ENCODE measurements at places on chromosomes 5 and 9. TPM values are rescaled to one million over a fixed set of nuclear protein-coding genes. Genes with fewer than 3 reads are reported as not detected.

The MLANA gene
- not detected for total RNA-seq

The CD180 gene
- not detected for total RNA-seq

DNA sequence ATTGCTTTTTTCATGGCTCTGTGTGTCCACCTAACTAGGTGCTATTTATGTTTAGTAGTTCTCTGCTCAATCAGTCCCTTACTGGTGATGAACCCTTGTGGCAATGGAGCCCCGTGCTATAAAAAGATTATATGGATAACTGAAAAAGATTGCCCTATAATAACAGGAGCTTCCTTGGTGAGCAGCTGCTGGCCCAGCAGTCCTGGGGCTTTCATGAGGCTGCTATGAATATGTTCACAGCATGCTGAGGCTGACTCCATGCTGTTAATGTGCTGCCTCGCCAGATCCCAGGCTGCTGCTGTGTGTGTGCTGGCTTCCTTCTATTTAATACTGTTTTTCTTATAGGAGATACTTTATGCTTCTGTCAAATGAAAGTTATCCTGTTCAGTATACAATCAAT, 357.5 kb downstream of the TAF11L14 start:
- no peak for DNase-seq

The TAL2 gene
- not detected for total RNA-seq

DNA sequence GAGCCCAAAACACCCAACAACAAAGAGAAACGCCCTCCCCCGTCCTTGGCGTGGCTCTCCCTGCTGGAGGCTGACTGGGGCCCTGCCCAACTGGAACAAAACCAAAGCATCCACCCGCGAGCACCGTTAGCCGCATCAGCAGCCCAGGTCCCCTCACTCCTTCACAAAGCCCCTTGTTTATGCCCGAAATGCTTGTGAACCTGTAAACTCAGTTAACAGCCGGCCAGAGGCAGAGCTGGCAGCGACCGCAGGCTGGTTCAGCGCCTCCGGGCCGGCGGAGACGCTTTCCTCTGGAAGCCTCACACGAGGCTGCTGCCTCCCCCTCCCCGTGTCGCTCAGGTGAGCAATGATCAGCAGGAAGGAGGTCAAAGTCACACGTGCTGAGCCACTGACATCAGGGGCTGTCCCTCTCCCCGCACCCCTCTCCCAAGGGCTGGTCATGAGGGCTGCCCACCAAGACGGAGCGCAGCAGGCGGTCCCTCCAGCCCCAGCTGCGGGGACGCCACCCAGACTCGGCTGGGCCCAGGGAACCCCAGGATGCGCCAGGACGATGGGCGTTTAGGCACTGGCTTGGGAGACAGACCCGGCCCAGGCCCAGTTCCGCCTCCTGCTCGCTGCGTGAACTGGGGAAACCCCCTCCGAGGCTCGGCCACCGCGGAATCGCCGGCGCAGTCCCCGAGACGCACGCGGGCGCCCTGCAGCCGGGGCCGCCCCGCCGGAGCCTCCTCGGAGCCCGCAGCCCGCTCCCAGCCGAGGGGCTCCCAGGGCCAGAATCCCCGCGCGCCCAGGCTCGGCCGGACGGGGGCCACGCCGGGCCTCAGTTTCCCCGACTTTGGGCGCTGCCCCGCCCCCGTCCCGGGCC, 563 bp downstream of the SNAPC4 start:
- peak; percentile 58 for DNase-seq

DNA sequence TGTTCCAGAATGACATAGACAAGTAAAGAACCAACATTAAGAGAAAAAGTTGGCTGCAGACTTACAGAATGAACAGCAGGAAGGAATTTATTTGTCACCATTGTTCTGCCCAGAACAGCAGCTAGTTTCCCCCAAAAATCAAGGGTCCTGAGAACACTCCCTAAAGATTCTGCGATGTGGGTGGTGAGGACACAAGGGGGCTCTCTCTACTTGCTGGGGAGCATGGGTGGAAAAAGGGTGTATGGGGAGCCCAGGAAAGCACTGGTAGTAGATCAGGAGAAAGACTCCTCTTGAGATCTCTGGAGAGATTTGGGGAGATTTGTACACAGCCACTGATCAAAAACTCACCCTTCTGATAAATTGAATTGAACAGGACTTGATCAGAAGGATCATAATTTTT, 316.5 kb downstream of the KCTD16 start:
- DNase-seq = no peak

DNA sequence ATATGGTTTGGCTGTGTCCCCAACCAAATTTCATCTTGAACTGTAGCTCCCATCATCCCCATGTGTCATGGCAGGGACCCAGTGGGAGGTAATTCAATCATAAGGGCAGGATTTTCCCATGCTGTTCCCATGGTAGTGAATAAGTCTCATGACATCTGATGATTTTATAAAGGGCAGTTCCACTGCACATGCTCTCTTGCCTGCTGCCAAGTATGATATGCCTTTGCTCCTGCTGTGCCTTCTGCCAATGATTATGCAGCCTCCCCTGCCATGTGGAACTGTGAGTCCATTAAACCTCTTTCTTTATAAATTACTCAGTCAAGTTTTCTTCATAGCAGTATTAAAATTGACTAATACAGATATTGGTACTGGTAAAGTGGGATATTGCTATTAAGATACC, 42.4 kb downstream of the MARCHF11 start:
- no peak for DNase-seq

DNA sequence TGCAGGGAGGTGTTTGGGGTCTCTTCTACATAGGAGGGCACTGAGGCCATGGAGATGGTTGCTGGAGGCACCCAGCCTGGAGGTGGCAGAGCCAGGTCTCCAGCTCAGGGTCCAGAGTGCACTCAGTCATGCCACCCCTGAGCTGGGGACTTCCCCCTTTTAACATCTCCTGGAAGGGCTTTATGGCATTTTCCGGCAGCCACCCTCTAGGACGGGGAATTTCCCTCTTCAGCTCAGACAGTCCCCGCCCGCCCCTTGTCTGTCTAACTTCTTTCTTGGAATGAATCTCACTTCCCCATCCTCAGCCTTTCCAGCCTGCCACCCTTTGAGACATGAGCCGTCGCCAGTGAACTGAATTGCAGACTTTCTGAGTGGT, 49.9 kb downstream of the COL15A1 start:
- DNase-seq = peak; percentile 80

- no peak for DNase-seq
Measured at GRCh38 chr5:67014957-67015400, 181.6 kb downstream of the CD180 start.

- no peak for DNase-seq
Measured at GRCh38 chr5:81187885-81188284, 45.2 kb upstream of the CKMT2 start.

GRCh38 chr5:94397508-94397907, 220.9 kb downstream of the KIAA0825 start:
- DNase-seq = no peak

The FBP2 gene
- not detected for total RNA-seq

- peak; percentile 5 for DNase-seq
Measured at GRCh38 chr9:26656003-26656870, 236.4 kb downstream of the CAAP1 start.

DNA sequence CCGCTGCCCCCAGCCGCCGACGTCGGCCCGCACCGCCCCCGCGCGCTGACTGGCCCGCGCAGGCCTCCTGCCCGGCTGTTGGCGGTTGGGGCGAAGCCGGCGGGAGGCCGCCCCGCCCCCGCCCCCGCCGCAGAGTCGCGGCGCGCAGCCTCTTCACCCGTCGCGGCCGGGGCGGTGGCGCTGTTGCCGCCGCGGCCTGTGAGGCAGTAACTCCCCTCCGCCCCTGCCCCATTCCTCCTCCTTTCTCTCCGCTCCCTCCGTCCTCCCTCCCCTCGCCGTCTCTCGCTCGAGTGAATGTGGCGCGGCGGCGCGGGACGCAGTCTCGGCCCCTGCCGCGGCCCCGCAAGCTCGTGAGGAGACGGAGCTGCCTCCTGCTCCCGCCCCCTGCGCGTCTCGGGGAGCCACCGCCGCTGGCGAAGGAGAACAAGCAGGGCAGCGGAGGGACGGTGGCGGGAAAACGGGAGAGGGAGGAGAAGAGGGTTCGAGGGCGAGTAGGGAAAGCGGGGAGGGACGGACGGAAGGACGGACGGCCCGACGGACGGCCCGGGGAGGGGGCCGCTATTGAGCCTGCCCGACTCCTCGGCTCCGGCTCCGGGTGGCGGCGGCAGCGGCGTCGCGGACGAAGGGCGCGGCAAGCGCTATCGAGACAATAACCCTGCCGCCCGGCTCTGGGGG, 637 bp upstream of the ERBIN start:
- peak; percentile 77 for DNase-seq

DNA sequence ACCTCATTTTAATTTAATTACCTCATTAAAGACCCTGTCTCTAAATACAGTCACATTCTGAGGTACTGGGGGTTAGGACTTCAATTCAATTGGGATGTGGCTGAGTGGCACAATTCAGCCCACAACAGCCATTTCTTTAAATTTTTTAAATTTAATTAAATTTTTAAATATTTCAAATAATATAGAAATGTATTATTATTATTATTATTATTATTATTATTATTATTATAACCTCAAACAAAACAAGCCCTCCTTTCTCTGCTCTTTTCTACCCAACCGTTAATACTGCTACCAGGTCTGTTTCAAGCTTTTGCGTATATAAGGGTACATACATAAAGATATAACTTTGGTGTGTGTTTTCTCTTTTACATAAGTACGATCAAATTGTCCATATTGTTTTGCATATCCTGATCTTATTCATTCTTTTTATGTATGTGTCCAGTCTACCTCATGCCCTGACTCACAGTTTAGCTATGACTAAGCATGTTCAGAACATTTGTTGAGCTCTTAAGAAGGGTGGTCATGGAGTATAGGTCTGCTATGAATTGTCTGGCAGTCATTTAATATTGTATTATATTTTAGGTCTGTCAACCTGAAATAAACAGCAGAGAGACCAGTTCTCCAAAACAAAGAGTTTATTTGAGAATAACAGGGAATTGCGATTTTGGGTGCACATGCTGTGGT, 16.1 kb upstream of the RAB14 start:
- DNase-seq = no peak

DNA sequence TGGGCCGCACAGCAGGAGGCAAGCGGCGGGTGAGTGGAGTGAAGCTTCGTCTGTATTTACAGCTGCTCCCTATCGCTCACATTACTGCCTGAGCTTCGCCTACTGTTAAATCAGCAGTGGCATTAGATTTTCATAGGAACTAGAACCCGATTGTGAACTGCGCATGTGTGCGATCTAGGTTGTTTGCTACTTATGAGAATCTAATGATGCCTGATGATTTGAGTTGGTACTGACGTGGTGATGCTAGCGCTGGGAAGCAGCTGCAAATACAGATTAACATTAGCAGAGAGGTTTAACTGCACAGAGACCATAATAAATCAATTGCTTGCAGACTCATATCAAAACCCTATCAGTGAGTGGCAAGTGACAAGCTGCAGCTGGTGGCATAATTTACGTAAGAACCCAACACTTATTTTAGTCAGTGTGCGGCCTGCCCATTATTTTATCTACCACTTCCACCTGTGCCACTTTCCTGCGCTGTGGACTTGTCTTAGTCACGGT, 133.4 kb upstream of the CDH9 start:
- DNase-seq = no peak

DNA sequence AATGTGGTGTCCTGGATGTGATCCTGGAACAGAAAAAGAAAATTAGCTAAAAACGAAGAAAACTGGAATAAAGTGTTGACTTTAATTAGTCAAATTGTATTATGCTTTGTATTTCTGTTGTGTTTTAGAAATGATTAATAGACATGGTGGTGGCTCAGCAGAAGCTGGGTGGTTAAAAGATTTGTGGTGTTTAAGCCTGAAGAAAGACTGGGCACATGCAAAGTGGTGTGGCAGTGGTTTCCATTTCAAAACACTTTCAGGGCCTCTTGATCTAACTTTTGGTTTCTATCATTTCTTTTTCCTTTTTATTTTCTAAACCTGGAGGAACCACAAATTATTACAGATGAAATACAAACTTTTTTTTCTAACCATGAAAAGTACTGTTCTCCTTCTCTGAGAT, 44.1 kb downstream of the ADGRV1 start:
- no peak for DNase-seq

GRCh38 chr9:88833946-88834345, 157.3 kb upstream of the S1PR3 start:
- DNase-seq = no peak

DNA sequence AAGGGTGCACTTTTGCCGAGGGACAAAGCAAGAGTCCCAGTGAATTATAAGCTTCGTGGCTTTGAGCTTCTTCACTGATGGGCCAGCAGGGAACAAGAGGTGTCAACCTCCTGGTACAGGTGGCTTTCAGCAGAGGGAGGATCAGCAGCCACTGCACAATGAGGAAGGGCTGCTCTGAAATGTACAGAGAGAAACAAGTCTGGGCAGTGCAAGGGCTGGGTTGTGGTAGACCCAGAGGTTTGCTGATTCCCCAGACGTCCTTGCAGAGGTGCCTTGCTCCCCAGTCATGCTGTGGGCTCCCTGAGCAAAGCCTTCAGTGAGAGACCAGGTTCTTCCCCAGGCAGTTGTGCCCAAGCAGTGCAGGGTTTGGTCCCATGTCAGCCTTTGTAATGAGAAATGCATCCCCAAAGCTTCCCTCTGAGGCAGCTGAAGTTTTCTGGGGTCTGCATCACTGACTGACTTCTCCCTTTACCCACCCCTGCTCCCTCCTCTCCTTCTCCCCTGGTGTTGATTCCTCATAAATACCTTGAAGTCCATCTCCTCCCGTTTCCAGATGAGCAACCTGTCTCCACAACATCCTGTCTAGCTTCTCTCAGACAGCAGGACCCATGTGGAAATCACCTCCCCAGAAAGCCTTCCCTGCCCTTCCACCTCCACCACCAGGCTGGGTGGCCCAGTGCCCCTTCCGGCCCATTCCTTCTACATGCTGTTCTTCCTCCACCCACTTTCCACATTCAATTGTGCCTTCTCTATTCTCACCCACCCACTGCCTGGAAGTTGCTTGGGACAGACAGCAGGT, 599.6 kb upstream of the ADAMTS16 start:
- DNase-seq = no peak

GRCh38 chr5:149584121-149584520, 2.8 kb downstream of the ARHGEF37 start:
- DNase-seq = no peak

DNA sequence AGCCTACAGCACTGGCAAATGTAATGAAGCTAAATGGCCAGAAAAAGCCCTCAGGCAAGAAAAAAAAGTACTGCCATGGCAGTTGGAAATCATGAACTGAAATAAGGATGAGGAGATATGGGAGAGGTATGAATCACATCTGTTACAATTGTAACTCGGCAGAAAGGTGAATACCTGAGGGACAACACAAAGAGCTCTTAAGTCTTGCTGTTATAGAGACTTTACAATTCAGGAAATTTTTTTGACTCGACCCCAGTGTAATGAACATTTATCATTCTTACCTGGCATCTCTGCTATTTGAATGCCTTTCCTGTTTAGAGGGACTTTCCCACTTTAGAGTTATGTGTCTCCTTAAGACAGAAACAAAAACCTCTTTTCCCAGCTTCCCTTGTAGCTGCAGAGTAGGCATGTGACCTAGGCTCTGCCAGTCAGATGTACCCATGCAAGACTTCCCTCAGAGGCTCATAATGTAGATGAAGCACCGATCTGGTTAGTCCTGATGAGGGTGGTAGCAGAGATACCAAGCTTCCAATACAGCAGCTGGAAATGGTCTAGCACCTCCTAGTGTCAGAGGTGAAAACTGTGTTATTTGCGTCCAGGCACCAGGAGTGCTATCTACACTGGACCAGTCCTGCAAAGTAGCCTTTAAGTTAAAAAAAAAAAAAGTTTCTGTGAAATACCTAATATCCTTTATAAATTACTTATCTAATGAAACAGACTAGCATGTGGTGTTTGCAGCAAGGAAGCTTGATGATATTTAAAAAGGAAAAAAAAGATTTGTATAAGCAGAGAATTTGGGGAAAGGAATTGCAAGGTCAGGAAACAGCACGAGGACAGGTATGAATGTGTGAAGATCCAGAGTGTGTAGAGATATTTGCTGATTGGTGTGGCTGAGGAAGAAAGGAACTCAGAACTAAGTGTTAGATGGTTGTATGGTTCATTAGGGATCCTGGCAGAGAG, 146.9 kb upstream of the SLC1A3 start:
- DNase-seq = peak; percentile 8
